Cardiac muscle cell (in vitro differentiated cells and primary cell): ENCODE measurements at places on chromosomes 7 and 10.

- no peak for DNase-seq
Observed at GRCh38 chr10:8085251-8085650, 30.8 kb downstream of the GATA3 start.

DNA sequence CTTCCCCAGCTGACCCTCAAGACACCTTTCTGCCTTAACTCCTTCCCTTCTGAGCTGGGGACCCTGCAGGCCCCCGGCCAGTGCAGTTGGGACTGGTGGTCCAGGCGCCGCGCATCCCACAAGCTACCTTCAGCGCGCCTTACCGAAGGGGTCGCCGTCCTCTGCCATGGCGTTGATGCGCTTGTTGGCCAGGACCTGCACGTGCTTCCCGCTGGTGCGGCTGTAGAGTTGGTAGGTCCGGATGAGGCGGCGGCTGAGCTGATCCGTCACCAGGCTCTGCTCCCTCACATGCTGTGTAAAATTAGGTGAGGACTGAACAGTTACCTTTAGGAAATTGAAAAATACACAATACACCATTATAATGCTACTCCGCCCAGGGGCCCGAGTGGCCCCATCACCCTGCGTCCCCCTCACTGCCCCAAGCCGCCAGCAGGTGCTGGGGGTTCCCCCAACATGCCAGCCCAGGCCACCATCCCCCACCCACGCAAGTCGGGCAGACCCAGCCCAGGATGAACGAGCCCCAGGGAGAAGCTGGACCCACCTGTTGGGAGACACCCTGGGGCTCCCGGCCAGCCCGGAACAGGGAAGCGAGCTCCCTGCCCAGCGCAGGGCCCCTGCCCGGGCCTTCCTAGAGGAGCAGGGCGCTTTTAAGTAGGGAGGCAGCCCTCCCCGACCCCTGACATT, 1.2 kb downstream of the FGF8 start:
- no peak for DNase-seq

GRCh38 chr10:4280461-4281189, 495.6 kb upstream of the KLF6 start:
- no peak for DNase-seq

GRCh38 chr10:126256864-126257263, 131.4 kb downstream of the ADAM12 start:
- no peak for DNase-seq

DNA sequence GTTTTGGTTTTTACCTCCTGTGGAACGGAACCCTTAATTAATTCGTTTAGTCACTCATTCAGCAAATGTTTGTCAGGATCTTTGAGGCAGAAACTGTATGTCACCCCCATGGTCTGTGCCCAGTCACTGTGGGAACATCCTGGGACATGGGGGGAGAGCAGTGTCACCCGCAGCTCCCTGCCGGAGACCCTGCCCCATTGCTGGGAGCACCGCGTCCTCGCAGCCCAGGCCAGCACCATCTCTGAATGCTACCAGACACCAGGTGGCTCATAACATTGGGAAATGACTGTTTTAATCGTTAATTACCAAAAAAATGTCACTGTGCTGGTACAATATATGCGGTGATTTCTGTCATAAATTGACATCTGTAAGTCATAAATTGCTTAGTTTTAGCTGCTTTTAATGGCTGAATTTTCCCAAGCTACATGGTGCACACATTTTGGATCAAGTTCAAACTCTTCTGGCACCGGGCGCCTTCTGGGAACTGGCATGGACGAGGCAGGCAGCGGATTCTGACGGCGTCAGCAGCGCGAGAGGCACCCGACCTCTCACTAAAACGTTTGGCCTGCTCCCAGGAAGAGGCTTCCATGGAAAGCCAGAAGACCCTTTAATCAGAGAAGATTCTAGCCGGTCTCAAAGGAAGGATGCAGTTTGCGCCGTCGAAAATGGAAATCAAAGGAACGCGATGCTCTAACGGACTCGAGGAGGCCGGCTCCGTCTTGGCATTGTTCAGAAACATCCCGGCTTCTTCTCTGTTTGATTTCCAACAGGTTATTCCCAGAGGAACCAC, 184.2 kb downstream of the ADARB2 start:
- DNase-seq: no peak

- DNase-seq: peak; percentile 6
Observed at GRCh38 chr7:39073432-39073831, 95.7 kb downstream of the POU6F2 start.

DNA sequence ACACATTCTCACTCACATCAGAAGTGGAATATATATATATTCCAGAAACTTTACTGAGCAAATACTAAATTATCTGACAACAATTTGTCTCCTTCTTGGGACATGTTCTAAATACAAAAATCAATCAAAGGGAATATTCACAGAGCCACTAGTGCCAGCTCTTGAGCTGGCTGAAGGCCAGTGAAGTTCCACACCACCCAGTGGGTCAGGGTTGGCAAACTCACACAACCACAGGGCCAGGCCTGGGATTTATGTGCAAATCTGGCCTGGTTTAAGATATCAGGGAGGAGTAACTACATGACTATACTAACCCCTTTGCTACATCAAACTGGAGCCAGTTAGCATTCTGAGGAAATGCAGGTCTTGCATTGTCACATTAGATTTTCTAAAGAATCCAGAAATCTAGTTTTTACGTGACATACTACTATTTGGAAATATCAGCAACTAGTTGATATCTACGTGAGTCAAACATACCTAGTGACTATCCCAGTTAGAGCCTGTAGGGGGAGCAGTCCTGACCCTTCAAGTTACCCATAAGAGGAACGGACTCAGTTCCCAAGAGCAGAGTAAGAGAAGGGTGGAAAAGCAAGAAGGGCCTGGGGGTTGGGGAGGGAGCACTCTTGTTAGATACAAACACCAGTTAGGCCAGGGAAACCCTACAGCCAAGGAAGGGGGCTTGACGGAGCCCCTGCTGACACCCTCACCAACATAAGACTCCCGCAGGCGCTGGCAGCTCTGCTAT, 600.4 kb downstream of the KCNMA1 start:
- peak; percentile 30 for DNase-seq

- DNase-seq: no peak
Observed at GRCh38 chr7:130154501-130155317, 50.5 kb downstream of the TMEM209 start.

- no peak for DNase-seq
Observed at GRCh38 chr7:77238703-77239136, 39.1 kb upstream of the FGL2 start.

DNA sequence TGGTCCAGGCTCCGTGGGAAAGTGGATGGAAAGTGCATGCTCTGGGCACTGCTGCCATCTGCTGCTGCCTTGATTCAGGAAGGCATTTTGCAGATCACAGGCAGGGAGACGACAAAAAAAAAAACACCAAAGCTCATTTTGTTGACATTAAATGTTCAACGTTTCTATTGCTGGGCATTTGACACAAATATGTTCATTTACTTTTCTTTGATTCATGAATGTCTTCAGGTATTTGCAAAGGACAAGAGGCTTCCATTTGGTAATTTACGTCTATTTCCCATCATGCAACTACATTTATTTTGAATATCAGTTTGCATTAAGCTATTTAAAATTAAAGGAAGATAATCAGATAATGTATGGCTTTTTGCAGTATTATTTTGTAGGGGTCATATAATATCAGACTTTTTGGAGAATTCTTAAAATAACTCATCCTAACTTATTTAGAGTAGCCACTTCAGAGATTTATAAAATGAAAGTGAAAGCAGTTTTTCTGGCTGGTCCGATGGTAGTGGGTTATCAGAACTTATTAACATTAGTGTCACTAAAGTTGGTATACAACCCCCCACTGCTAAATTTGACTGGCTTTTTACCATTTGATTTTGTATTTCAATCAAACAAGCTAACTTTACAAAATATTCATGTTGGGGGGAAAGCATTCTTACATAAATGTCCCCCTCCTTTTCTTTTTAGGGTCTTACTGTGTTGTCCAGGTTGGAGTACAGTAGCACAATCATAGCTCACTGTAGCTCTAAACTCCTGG, 65.3 kb downstream of the PDIA4 start:
- DNase-seq: peak; percentile 79

GRCh38 chr10:71131508-71132088, 80.8 kb upstream of the UNC5B start:
- DNase-seq: no peak

GRCh38 chr10:86583983-86584382, 62.4 kb upstream of the WAPL start:
- DNase-seq: no peak

GRCh38 chr7:33310546-33310945, 181.2 kb downstream of the BBS9 start:
- no peak for DNase-seq

DNA sequence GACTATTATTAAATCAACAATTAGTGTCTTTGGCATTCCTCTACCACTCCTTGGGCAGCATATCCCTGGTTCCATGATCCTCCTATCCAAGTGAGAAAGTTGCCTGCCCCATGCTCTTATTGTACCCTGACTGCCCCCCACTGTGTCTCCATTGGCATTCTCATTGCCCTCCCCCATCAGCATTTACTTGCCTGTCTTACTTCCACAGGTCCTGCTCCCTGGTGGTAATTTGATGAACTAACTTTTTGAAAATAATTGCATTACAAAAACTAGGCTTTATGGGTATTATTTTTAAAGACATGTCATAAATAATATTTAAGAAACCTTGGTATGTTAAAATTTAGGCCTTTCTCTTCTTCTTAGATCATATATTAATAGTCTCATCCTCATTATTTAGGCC, 346.4 kb downstream of the PCLO start:
- no peak for DNase-seq

DNA sequence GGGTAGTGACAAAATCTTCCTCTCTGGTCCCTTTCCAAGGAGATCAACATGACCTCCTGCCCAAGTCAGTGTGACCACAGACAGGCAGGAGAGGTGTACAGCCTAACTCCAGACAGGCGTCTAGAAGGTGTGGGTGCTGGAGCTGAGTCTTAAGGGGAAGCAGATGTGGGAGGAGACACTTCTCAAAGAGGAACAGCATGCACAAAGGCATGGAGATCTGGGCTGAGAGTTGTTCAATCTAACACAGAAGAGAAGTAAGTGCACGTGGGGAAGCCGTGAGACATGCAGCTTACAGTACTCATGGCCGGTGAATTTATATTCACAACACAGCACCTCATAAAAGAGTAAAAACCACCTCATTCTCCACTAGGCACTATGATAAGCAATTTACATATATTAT, 23.8 kb upstream of the GSDME start:
- DNase-seq: no peak

DNA sequence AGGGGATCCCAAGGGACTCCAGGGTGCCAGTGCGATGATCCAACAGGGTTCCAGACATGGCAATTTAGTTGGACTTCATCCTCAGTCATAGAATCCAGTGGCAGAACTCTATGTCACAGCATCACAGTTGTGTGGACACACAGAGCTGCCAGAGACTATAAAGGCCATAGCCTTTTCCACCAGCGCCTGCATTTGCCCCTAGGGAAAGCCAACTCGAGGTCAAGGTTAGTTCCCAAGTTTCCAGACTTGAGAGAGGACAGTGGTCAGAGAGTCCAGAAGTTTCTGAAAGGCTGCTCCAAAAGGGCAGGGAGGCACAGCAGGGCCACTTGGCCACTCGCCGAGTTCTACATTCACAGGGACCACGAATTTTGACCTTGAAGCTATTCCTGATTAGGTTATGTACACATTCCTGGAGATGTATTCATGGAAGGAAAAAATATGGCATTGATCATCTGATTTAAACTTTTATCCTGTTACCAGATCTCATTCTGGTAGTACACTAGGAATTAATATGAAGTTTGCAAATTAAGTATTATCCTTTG, 170.1 kb downstream of the KCNMA1 start:
- DNase-seq: no peak

DNA sequence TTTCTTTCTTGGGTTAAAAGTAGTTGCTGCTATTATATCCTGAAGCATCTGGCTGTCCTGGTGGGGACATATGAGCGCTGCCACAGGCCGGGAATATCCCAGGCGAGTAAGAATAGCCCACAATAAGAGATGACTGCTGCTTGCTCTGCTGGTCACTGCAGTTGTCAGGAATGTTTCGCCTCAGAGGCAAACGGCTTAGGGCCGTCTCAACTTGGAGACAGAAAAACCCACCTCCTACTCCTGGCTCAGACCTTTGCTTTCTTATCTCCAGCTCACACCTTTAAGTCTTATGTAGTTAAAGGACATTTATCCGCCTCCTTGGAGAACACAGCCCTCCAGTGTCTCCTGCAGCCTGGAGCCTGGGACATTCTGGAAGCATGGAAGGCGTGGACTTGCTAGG, at the start of gene GJD4:
Gene GJD4 (plus strand): TSS at position 151 of the 400 bp plus-strand sequence. CDS start 227 bp downstream, at position 378.
- DNase-seq: peak; percentile 23

DNA sequence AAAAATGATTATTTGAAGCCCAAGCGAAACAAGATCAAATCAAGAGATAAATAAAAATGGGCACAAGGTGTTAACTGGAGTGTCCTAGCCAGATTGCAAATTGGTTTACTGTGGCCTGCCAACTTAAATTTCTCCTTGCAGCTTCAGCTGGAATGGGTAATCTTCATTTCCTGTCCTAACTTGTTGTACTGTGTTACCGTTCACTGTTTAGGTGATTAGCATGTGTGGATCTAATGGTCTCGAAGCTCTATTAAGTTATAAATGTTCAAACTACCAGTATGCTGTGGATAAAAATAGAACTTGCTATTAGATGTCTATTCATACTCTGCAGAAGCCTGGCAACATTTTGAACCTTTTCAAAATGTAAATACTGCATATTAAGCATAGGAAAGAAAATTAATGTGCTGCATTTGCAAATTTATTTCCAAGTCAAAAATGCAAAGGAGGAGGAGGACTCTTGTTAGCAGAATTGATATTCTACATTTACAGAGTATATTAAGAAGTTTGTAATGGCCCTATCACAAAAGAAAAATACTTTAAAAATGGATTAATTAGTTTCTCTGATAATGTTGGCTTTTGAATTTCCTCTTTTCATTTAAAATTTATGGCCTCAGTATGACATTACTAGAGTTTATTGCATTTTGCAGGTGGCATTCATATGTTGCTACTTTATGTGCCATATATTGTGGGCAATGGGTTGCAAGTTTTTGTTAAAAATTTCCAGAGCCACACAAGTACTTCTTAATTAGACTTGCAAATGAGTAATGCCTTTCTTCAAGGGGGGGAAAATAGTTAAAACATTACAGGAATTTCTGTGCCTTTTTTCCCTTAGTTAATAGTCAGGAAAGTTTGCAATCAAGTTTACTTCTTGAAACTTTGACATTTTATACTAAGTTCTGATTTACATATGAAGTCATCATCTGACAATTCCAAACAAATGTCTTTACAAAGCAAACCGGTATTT, 92.1 kb downstream of the CABCOCO1 start:
- DNase-seq: no peak
